ENCODE measurements at places on chromosomes 13 and 19.

DNA sequence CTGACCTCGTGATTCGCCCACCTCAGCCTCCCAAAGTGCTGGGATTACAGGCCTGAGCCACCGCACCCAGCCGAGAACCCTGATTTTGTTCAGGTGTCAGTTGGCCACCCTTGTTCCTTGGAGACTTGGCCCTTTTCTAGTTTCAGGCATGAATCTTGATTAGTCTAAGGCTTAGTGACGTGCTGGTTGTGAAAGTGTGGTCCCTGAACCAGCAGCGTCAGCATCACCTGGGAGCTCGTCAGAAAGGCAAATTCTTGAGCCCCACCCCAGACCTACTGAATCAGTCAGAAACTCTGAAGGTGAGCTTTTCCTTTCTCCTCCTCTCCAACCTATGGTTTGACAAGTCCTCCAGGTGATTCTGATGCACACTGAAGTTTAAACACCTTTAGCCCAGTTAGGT, 35.2 kb downstream of the CACNG6 start:
- H3K27me3 ChIP-seq = peaks cover 4% of the 10 kb centered on the region
- H3K36me3 ChIP-seq = no peaks in the 10 kb centered on the region
- H3K27ac ChIP-seq = no peak overlapping the region
- no peak overlapping the region for H3K4me3 ChIP-seq

DNA sequence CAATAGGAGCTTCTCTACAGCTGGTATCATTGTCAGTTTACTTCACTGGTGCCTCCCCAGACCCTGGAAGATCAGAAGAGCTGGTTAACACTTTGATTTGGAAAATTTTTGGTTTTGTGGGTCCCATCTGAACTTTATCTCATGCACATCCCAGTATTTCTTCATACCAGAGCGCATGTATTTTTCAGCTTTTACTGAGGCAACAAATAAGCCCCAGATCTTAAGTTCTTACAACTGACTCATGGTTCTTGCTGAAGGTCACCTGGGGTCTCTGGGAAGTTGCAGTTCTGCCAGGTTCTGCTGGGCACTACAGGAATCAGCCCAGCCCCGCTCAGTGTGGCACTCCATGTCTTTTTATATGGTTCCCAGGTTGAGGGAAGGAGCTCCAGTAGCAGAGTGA, 1249.9 kb downstream of the EFNB2 start:
- H3K4me3 ChIP-seq = no peak overlapping the region
- H3K36me3 ChIP-seq = no peaks in the 10 kb centered on the region
- DNase-seq = no peak
- no peaks in the 10 kb centered on the region for H3K27me3 ChIP-seq
- no peaks in the 10 kb centered on the region for H3K4me1 ChIP-seq
- H3K27ac ChIP-seq = no peak overlapping the region

DNA sequence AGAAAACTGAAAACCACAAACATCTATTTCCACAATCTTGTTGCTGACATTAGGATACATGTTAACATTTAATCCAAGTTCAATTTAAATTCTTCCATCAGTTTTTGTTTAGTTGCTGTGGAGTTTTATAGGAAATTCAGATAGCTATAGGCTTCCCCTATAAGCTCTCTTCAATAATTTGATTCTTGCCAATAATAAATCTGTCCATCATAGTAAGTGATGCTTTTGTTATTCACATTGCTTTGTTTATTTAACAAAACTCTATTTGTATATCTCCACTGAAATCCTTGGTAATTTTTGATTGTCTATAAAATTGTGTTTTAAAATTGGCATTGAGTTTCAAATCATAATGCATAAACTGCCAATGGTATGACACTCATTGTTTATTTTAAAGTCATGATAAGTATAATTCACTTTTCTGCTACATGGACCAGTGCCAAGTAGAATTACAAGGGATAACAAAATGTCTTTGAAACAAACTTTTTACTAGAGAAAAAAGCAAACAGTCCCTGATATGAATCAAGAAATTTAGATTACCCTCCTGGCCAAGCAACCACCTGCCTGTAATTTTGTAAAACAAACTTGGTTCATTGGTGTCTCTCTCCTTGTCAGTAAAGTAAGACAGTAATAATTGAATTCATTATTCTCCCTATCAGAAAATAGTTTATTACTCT, 577.3 kb upstream of the GPC6 start:
- no peak overlapping the region for H3K4me3 ChIP-seq
- H3K4me1 ChIP-seq = no peaks in the 10 kb centered on the region
- no peak for DNase-seq

DNA sequence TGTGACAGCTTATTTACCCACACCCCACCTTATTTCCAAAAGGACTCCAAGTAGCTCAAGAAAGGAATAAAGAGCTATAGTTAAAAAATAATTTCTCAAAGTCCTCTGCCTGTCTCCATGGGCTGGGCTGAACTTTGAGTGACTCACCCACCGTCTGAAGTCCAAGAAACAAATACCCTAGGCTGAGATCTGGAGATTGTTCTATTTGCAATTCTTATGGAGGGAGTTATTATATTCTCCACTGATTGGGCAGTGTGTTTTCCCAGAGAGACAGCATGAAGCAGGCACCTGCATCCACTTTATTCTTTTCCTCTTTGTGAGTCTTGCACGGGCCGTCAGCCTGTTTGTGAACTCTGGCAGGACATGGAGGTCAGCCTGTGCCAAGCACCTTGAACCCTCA, 63.2 kb downstream of the SHISA2 start:
- DNase-seq = no peak
- no peaks in the 10 kb centered on the region for H3K27me3 ChIP-seq
- H3K36me3 ChIP-seq = no peaks in the 10 kb centered on the region
- H3K4me3 ChIP-seq = no peak overlapping the region

DNA sequence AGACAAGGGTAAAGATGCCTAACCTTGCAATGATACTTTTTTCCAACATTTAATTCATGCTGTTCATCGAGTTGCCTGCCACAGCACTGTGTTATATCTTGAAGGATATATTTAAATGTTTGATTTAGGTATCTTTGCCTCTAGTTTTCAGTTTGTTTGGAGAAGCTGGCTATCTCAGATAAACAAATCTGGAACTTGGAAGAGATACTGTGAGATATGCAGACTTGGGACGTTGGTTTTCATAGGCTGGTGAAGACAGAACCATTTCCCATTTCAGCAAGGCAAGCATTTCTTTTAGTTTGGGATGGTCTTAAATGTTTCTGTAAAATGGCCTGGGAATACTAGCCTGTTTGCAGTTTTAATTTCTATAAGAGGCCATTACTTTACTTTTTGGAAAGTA, 3.3 kb downstream of the RNASEH2B start:
- H3K36me3 ChIP-seq = no peaks in the 10 kb centered on the region
- no peak overlapping the region for H3K27ac ChIP-seq
- H3K27me3 ChIP-seq = no peaks in the 10 kb centered on the region
- DNase-seq = no peak
- H3K4me3 ChIP-seq = no peak overlapping the region
- peaks cover 15% of the 10 kb centered on the region for H3K4me1 ChIP-seq

DNA sequence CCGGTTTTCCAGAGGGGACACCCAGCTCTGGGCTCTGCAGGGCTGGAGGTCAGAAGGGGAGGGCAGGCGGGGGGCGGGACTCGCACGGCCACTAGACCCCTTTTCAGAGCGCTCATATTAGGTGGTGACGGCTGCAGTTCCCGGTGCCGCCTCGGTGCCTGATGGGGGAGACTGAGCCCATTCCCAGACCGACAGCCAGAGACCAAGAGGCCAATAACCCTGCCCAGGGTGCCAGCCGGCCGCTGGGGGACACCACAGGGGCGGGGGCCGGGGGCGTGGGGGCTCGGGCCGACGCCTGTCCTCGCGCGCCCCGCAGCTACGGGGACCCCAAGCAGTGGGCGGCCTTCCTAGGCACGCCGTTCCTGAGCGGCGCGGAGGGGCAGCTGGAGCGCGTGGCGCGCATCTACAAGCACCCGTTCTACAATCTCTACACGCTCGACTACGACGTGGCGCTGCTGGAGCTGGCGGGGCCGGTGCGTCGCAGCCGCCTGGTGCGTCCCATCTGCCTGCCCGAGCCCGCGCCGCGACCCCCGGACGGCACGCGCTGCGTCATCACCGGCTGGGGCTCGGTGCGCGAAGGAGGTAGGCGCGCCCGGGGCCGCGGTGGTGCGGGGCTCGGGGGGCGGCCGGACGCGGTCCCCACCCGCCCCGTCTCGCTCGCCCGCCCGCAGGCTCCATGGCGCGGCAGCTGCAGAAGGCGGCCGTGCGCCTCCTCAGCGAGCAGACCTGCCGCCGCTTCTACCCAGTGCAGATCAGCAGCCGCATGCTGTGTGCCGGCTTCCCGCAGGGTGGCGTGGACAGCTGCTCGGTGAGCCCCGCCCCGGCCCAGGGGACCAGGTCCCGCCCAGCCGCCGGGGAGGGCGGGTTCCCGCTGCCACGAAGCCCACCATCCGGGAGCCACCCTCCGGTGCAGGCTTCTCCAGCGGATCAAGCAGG, 2.4 kb downstream of the TIMM13 start:
- H3K27me3 ChIP-seq = no peaks in the 10 kb centered on the region
- peak; percentile 59 for DNase-seq
- H3K4me3 ChIP-seq = no peak overlapping the region
- peak overlapping the region; percentile 93 for H3K27ac ChIP-seq

DNA sequence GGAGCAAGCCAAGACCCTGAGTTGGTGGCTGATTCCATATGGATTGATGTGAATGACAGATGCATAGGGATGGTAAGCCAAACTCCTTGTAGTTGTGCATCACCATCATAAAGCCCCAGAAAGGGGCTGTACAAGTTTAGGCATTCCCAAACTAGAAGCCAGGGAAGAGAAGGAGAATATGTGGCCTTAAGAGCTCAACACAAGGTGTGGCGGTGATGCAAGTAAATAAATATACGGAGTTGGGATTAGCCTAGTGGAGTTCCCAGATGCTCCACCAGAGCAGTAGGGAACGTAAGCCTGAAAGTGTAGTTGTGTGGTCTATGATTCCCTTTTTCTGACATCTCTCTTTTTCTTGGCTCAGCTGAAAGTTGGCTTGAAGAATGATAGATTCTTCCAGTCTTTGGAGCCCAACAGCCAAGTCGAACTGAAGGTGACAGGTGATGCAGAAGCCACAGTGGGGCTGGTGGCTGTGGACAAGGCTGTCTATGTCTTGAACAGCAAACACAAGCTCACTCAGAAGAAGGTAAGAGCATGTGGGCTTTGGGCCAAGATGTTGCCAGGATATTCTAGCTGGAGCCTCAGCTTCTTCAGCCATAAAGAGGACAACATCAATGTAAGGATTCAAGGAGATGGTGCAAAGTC, 30.1 kb downstream of the RDH8 start:
- no peak for DNase-seq
- no peaks in the 10 kb centered on the region for H3K4me1 ChIP-seq
- no peaks in the 10 kb centered on the region for H3K27me3 ChIP-seq
- no peak overlapping the region for H3K27ac ChIP-seq
- H3K36me3 ChIP-seq = no peaks in the 10 kb centered on the region
- H3K4me3 ChIP-seq = no peak overlapping the region

DNA sequence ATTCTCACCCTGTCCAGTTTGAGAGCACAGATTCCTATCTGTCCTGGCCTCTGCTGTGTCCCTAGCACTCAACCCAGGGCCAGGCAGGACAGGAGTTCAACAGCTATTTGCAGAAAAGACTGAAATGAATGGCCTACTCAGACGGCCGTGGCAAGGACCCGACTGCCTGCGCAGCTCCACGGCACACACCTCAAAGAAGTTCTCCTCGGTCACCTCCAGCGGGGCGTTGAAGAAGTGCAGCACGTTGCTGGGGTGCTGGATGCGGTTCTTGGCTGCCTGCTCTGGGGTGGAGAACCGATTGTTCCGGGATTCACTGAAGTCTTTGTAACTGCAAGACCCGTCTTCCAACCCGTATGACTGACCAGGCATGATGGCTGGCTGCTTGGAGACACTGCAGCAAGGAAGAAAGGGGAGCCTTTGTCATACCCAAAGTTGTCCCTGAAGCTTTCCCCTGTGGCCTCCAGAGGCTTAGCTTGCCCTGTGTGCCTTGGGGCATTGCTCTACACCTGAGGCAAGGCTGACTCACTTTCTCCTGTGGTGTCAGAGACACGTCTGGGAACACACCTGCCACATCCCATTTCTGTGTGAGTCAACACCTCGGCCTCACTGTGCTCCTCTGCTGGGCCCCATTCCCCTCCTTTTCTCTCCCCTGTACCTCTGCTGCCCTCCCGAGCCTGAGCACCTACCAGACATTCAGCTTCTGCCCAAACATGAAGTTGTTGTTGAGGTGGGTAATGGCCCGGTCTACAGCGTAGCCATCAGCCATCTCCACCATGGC, 6.8 kb upstream of the ECH1 start:
- no peak for DNase-seq
- peaks cover 77% of the 10 kb centered on the region for H3K36me3 ChIP-seq
- peaks cover 71% of the 10 kb centered on the region for H3K4me1 ChIP-seq
- H3K4me3 ChIP-seq = no peak overlapping the region
- H3K27ac ChIP-seq = peak overlapping the region; percentile 98

GRCh38 chr19:10719466-10719961, 1.6 kb downstream of the DNM2 start:
- no peak for DNase-seq
- H3K36me3 ChIP-seq = no peaks in the 10 kb centered on the region
- H3K4me3 ChIP-seq = peak overlapping the region; percentile 98
- H3K27ac ChIP-seq = peak overlapping the region; percentile 97

DNA sequence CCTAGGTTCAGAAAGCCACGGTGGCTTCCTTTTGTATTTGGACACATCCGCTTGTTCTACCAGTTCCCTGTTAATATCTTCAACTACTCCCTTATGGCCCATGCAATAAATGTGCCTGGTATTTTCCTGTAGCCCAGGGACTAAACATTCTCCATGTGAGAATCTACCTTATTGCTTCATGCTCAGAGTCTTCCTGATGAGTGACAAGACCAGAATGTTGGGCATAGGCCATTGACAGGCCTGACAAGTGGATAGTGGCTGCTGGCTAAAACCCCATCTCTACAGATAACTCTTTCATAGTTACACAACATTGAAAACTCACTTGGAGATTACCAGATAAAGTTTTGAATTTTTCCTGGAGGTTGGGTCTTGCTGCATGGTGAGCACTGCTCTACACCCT, 449.9 kb downstream of the HS6ST3 start:
- H3K36me3 ChIP-seq = no peaks in the 10 kb centered on the region
- no peaks in the 10 kb centered on the region for H3K4me1 ChIP-seq
- no peaks in the 10 kb centered on the region for H3K27me3 ChIP-seq

DNA sequence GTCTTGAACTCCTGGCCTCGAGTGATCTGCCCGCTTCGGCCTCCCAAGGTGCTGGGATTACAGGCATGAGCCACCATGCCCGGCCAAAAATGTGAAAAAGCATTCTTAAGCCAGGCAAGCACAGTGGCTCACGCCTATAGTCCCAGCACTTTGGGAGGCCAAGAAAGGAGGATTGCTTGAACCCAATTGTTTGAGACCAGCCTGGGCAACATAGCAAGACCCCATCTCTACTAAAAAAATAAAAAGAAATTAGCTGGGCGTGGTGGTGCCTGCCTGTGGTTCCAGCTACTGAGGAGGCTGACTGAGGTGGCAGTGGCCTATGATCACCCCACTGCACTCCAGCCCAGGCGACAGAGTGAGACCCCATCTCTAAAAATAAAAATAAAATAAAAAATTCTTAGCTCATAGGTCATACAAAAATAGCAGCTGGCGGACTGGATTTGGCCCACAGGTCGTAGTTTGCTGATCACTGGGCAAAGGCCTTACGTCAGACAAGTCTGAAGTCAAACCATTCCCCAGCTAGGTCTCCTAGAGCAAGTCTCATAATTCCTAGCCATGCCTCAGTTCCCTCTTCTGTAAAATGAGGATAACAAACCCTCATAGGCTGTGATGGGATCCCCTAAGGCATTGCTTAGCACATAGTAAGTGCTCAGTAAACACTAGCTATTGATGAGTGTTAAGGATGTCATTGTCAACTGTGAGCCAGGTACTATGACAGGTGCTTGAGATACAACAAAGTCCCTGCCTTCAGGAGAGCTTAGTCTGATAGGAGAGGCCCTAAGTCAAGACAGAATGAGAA, 36.0 kb downstream of the INSR start:
- no peak overlapping the region for H3K27ac ChIP-seq
- no peak overlapping the region for H3K4me3 ChIP-seq
- peaks cover 54% of the 10 kb centered on the region for H3K4me1 ChIP-seq
- no peaks in the 10 kb centered on the region for H3K27me3 ChIP-seq
- no peaks in the 10 kb centered on the region for H3K36me3 ChIP-seq

All from gastrocnemius medialis (tissue), 4 donors.